ENCODE measurements at places on chromosomes 11 and 22.

- DNase-seq = no peak
These were observed 400.4 kb downstream of the TBC1D22A start for GRCh38 chr22:47162865-47163264.

- DNase-seq = no peak
These were observed 86.6 kb upstream of the GRIK4 start for GRCh38 chr11:120424970-120425332.

DNA sequence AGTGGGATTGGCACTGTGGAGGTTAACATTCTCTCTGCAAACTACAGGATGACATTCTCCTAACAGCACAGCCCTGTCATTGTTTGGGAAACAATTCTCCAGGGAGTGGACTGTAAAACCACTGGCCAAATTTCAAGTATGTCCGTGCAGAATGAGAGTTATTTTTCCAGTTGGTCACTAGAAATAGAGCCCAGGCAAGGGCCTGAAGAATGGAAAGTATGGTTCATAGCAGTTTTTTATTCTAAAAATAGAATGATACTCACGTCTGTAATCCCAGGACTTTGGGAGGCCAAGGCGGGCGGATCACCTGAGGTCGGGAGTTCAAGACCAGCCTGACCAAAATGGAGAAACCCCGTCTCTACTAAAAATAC, 39.0 kb upstream of the CD44 start:
- DNase-seq = no peak

GRCh38 chr11:79931692-79932091, 490.9 kb upstream of the TENM4 start:
- no peak for DNase-seq

- DNase-seq = no peak
These were observed 666 bp downstream of the NELL1 start for GRCh38 chr11:20669820-20670684.

- no peak for DNase-seq
These were observed 1.2 kb downstream of the DCHS1 start for GRCh38 chr11:6654281-6655019.

- DNase-seq = no peak
These were observed 5.7 kb upstream of the ACAT1 start for GRCh38 chr11:108115500-108116140.

DNA sequence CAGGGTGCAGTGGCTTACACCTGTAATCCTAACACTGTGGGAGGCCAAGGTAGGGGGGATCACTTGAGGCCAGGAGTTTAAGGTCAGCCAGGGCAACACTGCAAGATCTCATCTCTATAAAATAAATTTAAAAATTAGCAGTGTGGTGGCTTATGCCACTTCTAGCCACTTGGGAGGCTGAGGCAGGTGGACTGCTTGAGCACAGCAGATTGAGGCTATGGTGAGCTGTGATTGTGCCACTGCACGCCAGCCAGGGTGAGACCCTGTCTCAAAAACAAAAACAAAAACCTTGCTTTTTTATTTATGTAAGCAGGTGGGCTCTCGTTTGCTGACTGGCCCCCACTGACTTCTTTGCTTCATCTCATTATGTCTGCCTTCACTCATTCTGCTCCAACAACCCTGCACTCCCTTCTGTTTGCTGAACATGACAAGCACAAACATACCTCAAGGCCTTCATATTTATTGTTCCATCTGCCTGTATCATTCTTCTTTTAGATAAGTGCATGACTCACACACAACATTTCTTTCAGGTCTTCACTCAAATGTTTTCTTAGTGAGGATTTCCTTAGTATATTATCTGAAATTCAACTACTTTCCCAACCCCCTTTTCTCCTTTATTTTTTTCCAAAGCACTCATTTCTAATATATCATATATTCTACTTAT, 32.4 kb upstream of the CLNS1A start:
- no peak for DNase-seq

GRCh38 chr11:79440571-79441460, at the start of gene TENM4:
TENM4 (minus strand) TSS chr11:79441030; CDS start chr11:79069944, 371,086 bp downstream.
- DNase-seq = no peak

DNA sequence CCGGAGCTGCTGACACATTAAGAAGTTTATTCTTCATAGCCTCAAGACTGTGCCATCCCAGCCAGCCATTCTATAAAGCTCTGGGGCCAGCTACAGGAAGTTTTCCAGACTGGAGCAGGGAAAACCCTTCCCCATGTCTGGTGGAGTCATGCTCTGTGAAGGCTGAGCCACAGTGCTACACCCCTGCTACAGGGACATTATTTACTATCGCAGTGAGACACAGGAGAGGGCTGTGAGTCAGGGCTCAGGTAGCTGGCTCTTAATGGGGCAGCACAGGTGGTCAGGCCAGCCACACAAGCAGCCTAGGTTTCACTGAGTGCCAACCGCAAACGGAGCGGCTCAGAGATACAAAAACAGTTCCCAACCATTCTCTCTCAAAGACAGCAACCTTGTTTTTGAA, 12.1 kb downstream of the HPS4 start:
- DNase-seq = no peak

- no peak for DNase-seq
These were observed 145.9 kb downstream of the ELP4 start for GRCh38 chr11:31655483-31655882.

GRCh38 chr11:126816645-126817044, 183.9 kb downstream of the KIRREL3 start:
- no peak for DNase-seq

GRCh38 chr11:117796872-117797529, at the start of gene DSCAML1:
DSCAML1 (minus strand) TSS chr11:117797216; CDS start chr11:117797079, 137 bp downstream.
- DNase-seq = no peak
